ENCODE measurements at places on chromosomes 3 and 15.

GRCh38 chr15:73732930-73733329 lies 20.2 kb downstream of the INSYN1 start:
- no peak for DNase-seq

DNA sequence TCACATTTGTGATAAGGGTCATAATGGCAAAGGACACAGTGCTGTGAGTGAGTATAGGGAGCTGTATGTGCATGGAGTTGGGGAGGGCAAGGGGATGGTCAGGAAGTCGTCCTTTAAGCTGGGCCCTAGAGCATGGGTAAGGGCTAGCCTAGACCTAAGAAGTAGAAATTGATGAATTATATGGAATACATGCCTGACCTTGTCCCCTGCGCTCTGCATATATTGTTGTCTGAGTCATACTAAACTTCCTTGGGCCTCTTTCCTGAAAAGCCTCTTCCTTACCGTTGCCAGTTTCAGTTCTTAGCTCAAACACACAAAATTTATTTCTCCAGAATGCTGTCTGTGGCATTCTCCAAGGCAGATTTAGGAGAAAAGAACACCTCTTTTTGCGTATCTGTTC lies 4.6 kb downstream of the SNRK start:
- DNase-seq = no peak

GRCh38 chr3:122538956-122539490 lies 24.3 kb upstream of the KPNA1 start:
- no peak for DNase-seq

DNA sequence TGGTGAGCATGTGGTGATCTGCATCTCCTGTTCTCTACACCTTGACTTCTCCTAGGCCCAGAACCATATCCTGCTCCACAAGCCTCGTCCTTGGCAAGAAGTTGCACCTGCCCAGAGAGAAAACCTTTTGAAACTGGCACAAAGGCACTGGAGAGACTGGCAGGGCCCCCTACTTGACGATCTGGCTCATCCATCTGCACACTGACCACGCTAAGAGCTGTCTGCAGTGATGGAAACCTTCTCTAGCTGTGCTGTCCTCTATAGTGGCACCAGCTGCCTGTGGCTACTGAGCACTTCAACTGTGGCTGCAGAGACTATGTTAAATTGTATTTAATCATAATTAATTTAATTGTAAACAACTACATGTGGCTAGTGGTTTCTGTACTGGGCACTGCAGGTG lies 26.2 kb upstream of the SRP14 start:
- no peak for DNase-seq

DNA sequence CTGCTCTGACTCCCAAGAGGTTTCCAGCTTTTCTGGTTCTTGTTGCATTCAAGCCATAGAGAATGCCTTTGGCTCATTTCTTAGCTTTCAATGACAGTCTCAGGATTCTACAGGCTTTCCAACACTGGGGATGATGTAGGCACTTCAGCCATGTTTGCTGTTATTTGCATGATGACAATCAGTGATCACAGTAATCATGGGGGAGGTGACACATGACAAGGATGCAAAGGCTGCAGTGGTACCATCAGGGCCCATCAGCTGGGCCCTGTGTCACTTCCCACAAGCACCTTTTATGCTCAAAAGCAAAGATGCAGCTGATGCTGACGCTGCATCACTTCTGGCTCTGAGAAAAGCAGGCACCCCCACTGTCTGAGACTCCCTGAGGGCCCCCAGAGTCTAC lies 18.6 kb downstream of the EPHB1 start:
- DNase-seq = no peak
